ENCODE measurements at places on chromosomes 6 and 20.

DNA sequence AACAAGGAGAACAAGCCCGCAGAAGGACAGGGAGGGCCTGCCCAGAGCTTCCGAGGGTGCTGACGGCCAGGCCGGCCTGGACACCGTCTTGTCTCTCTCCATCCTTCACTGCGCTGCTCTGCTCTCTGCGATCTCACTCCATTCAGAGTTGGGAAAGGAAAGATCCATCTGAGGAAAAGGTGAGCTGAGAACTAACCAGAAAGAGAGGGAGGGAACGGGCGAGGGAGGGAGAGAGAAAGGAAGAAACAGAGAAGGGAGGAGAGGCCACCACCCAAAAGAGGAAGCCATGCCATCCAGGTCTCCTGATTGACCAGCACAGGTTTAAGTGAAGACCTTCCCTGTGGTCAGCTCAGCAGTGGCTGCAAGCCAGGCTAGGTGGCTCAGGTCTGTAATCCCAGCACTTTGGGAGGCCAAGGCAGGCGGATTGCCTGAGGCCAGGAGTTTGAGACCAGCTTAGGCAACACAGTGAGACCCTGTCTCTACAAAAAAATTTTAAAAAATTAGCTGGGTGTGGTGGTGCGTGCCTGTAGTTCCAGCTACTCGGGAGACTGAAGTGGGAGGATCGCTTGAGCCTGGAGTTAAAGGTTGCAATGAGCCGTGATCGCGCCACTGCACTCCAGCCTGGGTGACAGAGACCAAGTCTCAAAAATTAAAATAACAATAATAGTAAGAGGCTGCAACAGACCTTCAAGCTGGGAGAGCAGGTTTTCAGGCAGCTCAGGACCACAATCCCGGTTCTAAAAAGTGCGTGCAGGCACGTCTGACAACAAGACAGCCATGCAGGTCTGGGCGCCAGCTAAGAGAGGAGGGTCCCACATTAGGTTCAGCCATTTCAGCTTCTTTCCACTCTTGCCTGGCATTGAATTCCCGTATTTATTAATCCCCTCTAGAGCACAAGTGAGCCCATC, 34.2 kb upstream of the DLGAP4 start:
- no peak for DNase-seq

DNA sequence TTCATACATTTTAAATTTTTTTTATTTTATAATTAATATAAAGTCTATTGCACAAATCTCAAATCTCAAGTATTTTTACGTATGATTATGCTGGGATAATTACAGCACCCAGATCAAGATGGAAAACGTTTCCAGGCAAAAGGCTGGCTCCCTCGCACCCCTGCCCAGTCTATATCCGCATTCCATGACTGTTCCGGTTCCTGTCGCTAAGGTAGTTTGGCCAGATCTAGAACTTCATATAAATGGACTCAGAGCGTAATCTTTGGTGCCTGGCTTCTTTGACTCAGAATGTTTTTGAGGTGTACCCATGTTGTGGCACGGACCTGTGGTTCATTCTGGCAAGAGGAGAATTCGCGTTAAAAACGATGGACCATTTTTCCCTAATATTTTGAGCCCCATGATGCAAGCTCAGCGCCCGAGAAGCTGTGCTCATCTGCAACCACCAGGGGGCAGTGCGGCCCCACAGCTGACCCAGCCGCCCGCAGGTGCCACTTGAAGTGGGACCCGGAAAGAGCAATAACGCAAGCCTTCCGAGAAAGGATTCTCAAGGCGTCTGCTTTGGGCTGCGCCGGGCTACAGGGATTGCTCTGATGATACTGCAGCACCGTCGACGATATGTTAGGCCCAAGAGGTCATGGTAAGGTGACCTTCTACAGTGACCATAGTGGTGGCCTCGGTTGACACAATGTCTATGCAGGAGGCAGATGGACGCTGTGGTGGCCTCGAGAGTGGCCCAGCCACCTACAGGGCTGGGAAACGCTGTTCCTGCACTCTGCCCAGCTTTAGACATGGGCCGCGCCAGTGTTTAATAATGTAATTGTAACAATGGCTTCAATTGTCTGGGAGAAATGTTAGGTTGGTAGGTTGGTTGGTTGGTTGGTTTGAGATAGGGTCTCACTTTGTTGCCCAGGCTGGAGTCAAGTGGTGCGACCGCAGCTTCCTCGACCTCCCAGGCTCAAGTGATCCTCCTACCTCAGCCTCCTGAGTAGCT, 160.1 kb downstream of the ZMYND8 start:
- peak; percentile 48 for DNase-seq

- DNase-seq = no peak
Measured at GRCh38 chr20:62068997-62069396, 3.3 kb upstream of the TAF4 start.

GRCh38 chr20:17525650-17526049, 5.5 kb downstream of the BFSP1 start:
- DNase-seq = no peak

DNA sequence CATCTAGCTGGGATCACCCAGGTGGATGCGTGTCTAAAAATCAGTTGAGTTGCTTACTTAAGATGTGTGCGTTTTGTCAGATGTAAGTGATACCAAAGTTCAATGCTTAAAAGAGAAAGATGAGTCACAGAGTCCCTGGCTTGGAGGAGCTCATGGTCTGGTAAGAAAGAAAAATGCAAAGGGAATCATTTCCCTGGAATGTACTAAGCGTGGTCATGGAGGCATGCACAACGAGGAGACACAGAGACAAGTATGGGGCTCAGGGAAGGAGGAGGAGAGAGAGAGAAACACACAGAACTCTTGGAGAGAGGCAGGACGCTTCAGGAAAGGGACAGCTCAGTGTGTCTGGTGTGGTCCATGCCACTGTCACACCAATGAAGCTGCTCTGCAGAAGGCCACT, 186.9 kb upstream of the GMDS start:
- peak; percentile 87 for DNase-seq

- DNase-seq = no peak
Measured at GRCh38 chr6:68447112-68447511, 188.0 kb upstream of the ADGRB3 start.

DNA sequence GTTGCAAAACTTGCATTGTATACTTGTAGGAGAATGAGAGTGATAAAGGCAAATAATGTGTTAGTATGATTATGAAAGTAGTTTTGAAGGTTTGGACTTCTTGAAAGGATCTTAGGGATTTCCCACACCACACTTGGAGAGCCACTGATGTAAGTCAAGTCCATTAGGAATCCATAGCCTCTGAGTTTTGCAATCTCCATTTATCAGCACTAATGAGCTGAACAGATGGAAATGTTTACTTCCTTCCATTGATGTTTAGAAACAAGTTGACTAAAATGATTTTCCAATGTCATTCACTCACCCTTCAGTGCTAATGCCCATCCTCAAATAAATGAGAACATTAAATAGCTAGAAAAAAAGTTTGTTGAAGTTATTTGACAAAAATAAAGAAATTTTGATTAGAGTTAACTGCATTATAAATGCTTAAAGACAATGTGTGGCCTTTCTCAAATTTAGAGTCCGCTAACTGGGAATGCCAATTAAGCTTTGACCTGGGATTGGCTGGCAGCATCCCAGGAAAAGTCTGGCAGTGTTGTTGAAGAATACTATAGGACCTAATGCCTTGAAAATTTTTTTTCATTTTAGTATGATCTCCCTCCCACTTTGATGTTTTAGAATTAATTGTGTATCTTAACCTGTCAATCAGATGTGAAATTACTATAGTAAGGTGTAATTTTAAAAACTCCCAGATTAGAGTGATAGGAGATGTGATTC, 68.0 kb downstream of the SLC35F1 start:
- peak; percentile 5 for DNase-seq

DNA sequence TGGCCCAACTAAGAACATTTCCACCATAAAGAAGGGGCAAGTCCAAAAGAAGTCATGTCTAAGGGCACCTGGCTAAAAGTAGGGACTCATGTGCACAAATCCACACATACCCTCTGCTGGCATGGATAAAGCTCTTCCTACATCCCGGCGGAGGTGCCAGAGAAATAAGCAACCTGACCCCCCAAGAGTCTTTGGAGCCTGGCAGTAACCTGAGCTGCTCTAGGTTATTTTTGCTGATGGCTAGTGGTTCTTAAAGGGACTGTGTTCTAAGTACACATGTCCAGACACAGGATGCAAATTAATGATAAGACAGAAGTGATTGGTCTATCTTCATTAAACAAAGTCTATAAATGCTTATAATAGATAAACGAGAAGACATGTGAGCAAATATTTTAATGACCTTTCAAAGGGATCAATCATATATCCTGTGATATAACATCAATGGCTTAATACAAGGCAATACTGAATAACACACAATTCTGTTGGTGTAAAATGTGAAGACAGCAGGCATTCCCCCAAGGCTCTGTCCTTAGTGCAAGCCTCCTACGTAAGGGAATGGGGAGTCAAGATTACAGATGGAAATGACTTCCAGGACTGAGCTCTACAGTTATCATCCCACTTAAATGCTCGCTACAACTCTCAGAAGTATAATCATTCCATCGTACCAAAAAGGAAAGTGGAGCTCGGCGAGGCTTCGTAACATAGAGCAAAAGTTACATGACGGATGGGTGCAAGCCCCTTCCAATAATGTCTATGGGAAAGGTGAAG, 52.5 kb downstream of the HIVEP2 start:
- no peak for DNase-seq
